Left renal cortex interstitium (tissue), 4 donors: ENCODE measurements at places on chromosomes 16 and 17.

- DNase-seq = no peak
Measured at GRCh38 chr16:17194190-17194780, 276.5 kb downstream of the XYLT1 start.

DNA sequence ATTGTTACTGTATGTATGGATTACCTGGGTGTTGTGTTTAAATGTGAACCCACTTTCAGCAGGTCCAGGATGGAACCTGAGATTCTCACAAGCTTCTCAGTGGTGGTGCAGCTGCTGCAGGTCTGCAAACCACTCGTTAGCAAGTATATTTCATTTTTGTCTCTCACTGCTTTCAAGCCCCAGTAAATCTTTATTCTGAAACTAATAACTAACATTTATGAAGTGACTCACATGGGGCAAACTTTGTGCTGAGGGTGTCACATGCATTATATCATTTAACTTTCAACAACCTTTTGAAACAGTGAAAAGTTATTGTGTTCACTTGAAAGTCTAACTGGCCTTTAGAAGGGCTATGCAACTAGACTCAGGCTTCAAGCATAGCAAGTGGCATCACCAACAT lies 98.9 kb upstream of the DYNLRB2 start:
- DNase-seq = no peak

- DNase-seq = no peak
Measured at GRCh38 chr17:10779609-10780008, 24.3 kb downstream of the TMEM238L start.

DNA sequence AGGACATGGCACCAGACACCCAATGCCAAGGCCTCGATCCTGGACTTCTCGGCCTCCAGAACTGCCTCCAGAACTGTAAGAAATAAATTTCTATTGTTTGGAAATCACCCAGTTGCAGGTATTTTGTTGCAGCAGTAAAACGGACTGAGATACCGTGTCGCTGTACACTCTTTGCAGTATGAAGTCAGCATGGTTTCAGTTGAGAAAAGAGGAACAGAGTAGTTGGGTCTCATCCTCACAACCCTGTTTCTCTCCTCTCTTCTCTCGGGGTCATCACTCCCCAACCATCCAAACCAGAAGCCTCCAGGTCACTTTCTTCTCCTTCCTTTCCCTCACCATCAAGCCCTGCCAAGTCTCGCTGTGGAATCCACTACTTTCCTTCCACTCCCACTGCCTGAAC lies 77.8 kb downstream of the ADCY9 start:
- DNase-seq = no peak

GRCh38 chr17:49513641-49514040 lies 18.5 kb downstream of the NGFR start:
- no peak for DNase-seq

DNA sequence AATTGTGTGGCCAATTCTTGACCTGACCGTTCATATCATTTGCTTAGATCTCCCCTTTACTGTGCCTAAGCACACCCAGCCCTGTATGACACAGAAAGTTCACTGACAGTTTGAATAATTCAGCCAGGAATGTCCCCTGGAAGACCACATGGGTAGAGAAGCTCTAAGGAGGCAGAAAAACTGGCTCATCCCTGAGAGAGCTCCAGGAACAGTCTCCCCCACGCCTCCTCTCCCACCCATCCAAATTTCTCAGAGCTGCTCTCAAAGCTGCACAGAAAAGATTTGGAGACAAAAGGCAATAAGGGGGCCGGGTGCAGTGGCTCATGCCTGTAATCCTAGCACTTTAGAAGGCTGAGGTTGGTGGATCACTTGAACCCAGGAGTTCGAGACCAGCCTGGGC lies 11.2 kb downstream of the PRAC1 start:
- DNase-seq = no peak

- no peak for DNase-seq
Measured at GRCh38 chr17:5707482-5707881, 123.2 kb upstream of the NLRP1 start.

DNA sequence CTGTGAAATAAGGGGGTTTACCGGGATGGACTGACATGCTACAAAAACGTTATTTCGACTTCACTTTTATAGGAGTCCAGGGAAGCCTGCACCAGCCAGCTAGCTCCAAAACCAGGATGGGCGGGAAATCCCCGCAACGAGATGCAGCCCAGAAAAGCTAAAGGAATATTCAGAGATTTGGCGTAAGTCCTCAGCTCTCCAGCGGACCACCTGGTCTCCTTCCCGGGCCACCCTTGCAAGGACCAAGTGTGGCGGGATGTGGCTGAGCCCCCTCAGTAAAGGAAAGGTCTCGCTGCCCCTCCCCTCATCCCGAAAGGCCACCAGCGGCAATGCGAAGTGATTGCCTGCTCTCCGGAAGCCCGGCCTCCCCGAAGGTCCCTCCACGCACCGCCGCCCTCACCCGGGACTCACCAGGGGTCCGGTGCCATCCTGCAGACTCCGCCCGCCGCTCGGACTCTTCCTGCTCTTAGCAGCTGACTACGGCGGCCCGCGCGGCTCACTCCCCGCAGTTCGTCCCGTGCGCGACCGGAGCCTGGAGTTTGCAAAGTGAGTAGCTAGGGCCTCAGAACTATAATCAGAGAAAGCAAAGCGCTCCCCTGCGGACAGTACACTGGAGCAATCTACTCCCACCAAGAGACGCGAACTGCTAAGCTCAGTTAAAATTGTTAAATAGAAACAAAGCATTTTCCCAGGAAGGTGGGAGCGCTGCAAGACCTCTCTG lies at the start of gene STX8:
Gene STX8, minus strand, starts transcription at position 440 of the 721 bp plus-strand sequence. Its CDS starts 12 bp downstream, at position 428.
- peak; percentile 76 for DNase-seq

GRCh38 chr17:27810211-27810901 lies 10.0 kb upstream of the NOS2 start:
- DNase-seq = no peak

DNA sequence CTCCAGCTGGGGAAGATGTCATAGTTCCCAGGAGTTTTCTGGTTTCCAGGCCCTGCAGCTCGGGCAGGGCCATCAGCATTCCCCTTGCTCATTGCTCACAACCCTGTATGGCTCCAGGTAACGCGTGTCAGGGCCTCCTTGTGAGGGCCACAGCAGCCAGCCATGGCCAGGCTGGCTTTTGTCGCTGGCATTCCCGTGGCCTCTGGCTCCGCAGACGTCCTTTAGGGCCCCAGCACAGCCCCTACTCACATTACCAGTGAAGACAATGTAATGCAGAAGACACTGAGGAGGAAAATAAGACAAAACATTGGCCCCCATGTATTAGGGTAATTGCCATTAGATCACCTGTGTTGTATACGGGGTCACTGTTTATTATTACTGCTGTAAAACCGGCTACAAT lies 1799.0 kb downstream of the TP53TG3F start:
- DNase-seq = no peak

GRCh38 chr17:83080858-83081683 lies 1.7 kb downstream of the METRNL start:
- DNase-seq = no peak
